ENCODE measurements at places on chromosomes 3 and 15.
A peak's percentile ranks its signal among the peaks of the same experiment; 100 is the strongest.

DNA sequence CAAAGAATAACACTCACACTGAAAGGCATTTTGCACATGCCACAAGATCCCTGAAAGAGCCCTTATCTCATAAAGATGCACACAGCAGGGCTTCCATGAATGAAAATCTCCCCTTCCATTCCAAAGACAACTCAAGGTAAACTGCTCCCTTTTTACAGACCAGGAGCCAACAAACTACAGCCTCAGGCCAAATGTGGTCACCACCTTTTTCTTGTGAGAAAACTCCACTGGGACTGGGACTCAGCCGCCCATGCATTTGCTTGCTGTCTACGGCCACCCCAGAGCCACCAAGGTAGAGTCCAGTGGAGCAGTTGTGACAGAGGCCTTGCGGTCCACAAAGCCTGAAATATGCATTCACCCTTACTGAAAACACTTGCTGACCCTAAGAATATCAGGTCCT is 334.8 kb downstream of the OCA2 start:
- no peak for DNase-seq

- DNase-seq, result peak; percentile 50
These were observed 13.4 kb downstream of the WDR48 start for GRCh38 chr3:39065197-39065596.

GRCh38 chr3:142943870-142944269 is 19.6 kb downstream of the PAQR9 start:
- no peak for DNase-seq

DNA sequence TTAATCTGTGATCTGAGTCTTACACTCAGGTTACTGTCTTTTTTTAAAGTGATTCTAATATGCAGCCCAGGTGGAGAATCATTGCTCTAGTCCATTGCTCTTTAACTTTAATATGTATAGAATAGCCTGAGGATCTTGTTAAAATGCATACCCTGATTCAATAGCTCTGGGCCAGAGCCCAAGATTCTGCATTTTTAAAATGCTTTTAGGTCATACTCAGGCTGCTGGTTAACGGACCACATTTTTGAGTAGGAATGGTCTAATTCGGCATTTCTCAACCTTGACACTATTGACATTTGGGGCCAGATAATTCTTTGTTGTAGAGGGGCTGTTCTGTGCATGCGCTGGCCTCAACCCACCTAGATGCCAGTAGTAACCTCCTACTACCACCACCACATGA is 20.9 kb upstream of the FSTL1 start:
- DNase-seq, result no peak

DNA sequence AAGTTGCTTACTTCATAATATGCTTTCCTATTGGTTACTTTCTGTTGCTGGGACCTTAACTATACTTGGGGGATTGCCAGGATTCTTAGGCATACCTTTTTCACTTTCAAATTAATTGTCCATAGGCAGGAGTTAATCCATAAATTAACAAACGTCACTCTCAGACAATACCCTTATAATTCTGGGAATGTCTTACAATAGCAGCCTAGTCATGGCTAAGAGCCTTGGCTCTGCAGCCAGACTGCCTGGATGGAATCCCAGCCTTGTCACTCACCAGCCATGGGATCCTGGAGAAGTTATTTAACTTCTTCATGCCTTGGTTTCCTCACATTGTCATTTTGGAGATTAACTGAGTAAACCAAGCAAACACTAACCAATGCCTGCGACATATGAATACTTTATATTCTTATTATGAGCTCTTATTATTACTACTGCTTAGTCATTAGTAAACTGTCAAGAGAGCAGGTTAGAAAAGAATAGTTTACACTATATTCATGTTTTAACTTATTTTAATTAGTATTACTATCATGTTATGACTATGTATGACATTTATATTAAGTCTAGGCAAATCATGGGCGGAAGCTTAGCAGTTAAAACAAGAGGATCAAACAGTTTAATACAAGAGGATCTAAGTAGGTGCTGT is 29.0 kb downstream of the GYG1 start:
- DNase-seq, result peak; percentile 24

GRCh38 chr15:45653702-45654424 is 19.0 kb downstream of the SQOR start:
- DNase-seq, result no peak

GRCh38 chr3:160986069-160986468 is 119.1 kb downstream of the B3GALNT1 start:
- DNase-seq, result no peak

- DNase-seq, result peak; percentile 87
These were observed 310.4 kb upstream of the NR2F2 start for GRCh38 chr15:96020133-96020532.

- peak; percentile 27 for DNase-seq
These were observed 6.3 kb upstream of the CDC25A start for GRCh38 chr3:48194446-48195071.

GRCh38 chr3:62405135-62405534 is 31.8 kb upstream of the FEZF2 start:
- DNase-seq, result no peak

- no peak for DNase-seq
These were observed 25.4 kb downstream of the ZNF621 start for GRCh38 chr3:40550167-40550566.

GRCh38 chr3:119319311-119319710 is 25.1 kb downstream of the ARHGAP31 start:
- DNase-seq, result no peak
